ENCODE measurements at places on chromosomes 6 and 20.
A peak's percentile ranks its signal among the peaks of the same experiment; 100 is the strongest.

DNA sequence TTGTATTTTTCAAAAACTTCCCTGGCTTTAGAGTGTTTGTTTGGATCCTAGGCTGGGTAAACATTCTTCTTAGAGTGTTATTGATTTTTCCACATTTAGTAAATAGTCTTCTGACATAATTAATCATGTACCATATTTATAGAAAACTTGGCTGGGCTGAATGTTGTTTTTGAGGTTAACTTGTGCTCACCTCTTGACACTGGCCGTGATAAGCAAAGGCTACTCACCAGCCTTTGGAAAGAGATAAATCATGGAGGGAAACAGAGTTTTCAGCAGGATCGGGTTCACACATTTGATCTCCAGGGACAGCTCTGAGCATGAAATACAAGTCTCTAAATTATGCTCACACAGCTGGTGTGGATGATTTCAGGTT lies 6.2 kb upstream of the CD93 start:
- no peak for DNase-seq

GRCh38 chr6:77633471-77633870 lies 19.4 kb upstream of the MEI4 start:
- DNase-seq = no peak

GRCh38 chr6:14456941-14457340 lies 339.4 kb downstream of the CD83 start:
- no peak for DNase-seq

GRCh38 chr20:35040646-35041045 lies 52.0 kb downstream of the TRPC4AP start:
- DNase-seq = no peak

DNA sequence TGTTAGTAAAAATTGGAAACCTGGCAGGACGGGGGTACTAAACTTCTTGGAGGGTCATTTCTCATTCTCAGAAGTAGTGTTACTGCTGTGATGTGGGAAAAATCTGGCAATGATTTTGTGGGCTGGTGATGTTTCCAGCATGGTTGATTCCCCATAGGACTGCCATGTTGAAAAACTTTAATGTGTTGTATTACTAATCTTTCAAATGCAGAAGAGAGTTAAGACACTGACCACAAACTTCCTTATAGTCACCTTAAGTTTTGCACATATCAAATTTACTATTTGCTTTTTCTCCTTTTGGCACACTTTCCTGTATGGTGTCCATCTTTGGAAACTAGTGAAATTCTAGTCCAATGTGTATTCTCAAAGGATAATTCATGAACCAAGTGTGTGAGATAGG lies 236.2 kb upstream of the TAB2 start:
- no peak for DNase-seq

- DNase-seq = no peak
Measured at GRCh38 chr6:164628302-164628931, 681.0 kb downstream of the C6orf118 start.

- DNase-seq = no peak
Measured at GRCh38 chr20:2289475-2289874, 6.3 kb upstream of the TGM3 start.

DNA sequence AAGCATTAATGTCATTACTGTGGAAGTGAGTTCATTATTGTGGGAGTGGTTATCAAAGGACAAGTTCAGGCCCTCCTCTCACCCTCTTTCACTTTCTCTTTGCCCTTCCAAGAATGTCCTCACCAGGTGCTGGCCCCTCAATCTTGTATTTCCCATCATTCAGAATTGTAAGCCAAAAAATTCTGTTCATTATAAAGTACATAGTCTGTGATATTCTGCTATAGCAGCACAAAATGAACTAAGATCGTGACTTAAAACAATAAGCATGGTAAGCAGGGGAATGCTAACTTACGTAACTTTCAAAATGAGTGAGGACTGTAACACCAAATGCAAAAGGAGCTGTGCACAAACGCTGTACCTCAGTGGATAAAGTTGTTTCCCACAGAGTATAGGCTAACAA lies 515.7 kb upstream of the BTBD3 start:
- no peak for DNase-seq

DNA sequence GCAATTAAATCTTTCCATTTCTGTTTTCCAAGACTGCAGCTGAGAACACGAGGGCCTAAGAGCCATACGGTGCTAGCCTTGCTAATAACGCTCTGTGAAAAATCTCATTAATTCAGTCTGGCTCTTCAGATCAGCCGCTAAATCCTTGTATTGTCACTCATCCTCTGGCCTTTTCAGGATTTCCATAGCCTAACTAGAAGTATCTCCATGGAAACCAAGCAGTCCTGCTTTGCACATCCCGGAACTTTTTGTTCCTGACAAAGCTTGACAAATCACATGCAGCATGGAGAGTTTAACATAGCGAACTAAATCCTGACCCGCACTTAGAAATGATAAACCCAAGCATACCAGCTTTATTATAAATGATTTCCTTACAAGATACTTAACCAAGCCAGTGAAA lies 383.7 kb downstream of the CD83 start:
- DNase-seq = no peak

GRCh38 chr6:150150821-150151646 lies 8.2 kb downstream of the PPP1R14C start:
- no peak for DNase-seq

GRCh38 chr6:44234101-44235025 lies 11.0 kb downstream of the SLC29A1 start:
- DNase-seq = peak; percentile 69

- DNase-seq = no peak
Measured at GRCh38 chr6:118746145-118746824, 94.9 kb upstream of the CEP85L start.

DNA sequence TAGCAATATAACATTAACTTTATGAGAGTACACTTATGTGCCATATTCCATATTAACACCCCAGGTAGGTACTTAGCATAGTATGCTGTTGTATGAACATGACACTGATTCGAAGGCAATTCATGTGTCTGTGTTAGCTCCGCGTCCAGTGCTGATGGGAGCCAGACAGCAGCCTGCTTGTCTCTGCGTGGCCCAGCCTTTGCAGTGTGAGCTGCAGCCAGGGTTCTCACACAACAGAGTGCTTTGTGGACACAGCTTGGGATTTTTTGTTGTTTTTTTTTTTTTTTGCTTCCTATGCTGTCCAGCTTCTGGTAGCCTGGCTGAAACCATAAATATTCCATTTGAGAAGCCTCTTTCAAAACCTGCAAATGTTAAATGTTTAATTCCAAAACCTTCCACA lies 350.9 kb downstream of the SMOC2 start:
- DNase-seq = no peak

GRCh38 chr6:33787346-33787953 lies 1.5 kb downstream of the LEMD2 start:
- no peak for DNase-seq

GRCh38 chr20:61430228-61430624 lies 178.2 kb downstream of the CDH4 start:
- no peak for DNase-seq

GRCh38 chr6:84282550-84282949 lies 55.1 kb upstream of the CEP162 start:
- no peak for DNase-seq

- no peak for DNase-seq
Measured at GRCh38 chr6:123520217-123520616, 116.5 kb downstream of the TRDN start.

DNA sequence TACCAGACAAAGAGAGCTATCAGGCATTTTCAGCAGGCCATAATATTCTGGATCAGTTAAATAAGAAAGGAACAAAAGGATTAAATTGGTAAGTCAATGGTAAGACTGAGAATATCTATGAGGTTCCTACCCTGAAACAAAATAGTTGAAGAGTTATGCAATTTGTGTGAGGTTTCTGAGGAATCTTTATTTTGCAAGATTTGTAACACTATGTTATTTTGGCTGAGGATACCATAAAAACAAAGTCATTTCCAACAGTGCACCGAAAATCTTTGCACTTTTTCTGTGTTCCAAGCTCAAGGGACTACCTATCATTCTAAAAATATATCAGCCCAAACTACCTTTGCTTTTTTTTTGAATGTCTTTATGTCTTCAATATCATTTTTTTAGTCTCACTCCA lies 383.3 kb upstream of the CITED2 start:
- DNase-seq = no peak

GRCh38 chr6:26318459-26319404 lies 46.3 kb upstream of the BTN3A2 start:
- no peak for DNase-seq

- DNase-seq = no peak
Measured at GRCh38 chr6:167817729-167818128, 9.0 kb upstream of the AFDN start.

- no peak for DNase-seq
Measured at GRCh38 chr6:94955156-94955555, 622.2 kb upstream of the MANEA start.

GRCh38 chr20:15992564-15992963 lies 580.7 kb downstream of the KIF16B start:
- DNase-seq = no peak

DNA sequence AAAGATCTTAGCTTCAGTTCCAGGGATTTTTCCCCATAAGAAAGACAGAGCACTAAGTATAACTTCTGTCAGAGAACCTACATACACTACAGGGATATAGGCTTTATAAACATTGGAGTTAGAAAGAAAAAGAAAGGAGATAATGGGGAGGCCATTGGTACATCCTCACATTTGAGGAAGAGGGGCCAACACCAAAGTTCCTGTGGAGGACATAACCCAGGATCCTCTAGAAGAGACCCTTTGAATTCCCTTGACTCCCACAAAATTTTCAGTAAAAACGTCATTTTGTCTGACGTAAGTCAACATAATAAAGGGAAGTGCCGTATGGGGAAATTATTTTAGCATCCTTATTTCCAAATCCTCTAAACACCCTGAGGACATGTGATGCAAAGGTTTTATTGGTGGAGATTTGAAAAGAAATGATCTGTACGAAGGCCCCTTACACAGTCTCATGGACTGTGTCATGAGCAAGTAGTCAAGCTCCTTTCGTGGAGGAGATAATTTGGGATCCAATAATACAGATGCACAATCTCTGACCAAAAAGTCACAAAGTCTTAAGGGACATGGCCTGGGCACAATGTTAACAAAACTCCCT lies 33.2 kb downstream of the HLA-DRA start:
- DNase-seq = no peak

- DNase-seq = no peak
Measured at GRCh38 chr6:163965426-163966348, 551.2 kb downstream of the QKI start.
